ENCODE measurements at places on chromosomes 6 and 20.

DNA sequence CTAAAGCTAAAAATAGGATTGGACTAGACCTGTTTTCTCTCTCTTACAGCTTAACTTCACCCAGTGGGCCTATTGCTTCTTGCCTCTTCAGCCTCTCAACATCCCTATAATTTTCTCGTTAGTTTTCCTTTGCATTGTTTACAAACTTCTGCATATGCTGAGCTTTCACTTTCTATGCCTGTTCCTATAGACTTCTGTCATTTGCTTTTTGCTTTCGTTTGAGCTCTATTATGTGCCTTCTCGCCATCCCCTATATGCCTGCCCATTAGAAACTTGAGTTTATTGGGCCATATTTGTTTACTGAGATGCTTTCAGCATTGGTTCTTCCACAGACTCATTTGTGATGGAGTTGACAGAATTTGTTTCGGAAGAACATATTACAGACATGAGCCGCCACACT, 40.9 kb downstream of the NCOA7 start:
- no peak for DNase-seq

DNA sequence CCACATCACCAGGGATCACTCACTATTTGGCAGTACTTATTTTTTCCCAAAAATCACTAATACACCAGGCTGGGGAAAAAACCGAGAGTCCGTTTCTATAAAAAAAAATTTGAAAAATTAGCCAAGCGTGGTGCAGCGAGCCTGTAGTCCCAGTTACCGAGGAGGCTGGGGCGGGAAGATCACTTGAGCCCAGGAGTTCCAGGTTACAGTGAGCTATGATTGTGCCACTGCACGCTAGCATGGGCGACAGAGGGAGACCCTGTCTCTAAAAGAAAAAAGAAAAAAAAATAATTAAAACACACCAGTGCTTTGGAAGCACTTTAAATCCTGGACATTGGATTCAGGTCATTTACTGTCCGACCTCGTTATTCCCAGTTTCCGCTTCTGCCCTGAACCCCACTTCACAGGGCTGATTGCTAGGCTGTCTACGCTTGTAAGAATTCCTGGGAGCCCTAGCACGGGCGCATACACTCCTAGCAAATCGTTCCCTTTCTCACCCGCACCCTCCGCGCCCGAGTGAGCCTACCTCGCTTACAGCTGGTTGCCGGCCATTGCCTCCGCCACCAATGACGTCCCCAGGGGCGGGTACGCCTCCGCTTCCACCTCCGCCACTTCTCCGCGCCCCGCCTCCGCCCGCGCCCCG, at the start of gene TPMT:
TSS of gene TPMT (minus strand) at position 571 of the 643 bp plus-strand sequence. CDS start 5,950 bp downstream, outside the sequence.
- DNase-seq: no peak

DNA sequence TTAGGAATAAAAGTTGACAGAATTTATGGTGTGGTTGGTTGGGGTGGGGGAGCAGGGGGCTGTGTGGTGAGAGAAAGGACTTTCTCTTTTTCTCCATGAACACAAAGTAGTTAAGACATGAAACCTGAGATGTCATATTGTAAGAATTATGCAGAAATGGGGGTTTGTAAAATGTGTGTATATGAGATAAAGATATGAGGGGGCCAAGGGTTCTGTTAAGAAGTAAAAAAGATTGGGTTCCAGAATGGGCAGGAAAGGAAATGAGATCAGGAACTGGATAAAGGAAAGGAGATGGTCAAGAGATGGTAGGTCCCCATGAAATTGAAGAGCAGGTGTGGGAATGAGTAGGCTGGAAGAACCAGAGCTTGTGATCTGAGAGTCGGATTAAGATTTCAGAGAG, 9.7 kb downstream of the RNF146 start:
- no peak for DNase-seq

- no peak for DNase-seq
These were observed 100.9 kb downstream of the CD83 start for GRCh38 chr6:14218519-14218800.

DNA sequence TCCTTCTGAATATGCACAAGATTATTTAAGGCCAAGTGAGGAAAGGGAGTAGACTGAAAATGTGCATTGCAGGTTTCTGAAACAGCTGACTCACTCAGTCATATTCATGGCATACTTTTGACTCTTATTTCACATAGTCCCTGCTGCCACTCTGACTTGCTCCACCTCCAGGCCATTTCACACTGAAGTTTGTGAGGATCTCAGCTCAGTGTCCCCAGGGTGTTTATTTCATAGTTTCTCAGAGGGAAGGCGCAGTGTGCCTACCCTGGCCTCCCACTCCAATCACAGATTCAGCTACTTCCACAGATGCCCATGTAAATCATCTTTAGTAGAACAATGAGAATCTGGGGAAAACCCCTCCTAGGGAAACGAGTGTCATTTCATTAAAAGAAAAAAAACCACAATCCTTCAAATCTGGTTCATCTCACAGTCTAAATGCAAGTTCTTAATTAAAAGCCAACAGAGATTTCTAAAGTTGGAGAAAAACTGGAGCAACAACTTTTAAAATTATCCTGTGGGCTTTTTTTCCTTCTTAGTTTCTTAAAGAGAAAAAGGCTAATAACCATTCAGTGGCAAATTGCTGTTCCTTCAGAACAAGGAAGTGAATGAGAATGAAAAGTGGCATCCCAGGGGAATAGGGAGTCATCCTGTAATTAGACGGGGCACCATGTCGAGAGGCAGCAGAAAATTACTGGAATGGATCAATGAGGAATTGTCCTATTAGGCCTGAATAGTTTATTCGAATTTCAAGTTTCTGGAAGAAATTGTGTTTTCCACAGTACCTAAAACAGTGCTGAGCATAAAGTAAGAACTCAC, 133.6 kb downstream of the TFAP2B start:
- DNase-seq: no peak

- no peak for DNase-seq
These were observed 32.8 kb downstream of the PSMB9 start for GRCh38 chr6:32886681-32887383.

GRCh38 chr6:108719477-108719876, 128.7 kb upstream of the ARMC2 start:
- no peak for DNase-seq

DNA sequence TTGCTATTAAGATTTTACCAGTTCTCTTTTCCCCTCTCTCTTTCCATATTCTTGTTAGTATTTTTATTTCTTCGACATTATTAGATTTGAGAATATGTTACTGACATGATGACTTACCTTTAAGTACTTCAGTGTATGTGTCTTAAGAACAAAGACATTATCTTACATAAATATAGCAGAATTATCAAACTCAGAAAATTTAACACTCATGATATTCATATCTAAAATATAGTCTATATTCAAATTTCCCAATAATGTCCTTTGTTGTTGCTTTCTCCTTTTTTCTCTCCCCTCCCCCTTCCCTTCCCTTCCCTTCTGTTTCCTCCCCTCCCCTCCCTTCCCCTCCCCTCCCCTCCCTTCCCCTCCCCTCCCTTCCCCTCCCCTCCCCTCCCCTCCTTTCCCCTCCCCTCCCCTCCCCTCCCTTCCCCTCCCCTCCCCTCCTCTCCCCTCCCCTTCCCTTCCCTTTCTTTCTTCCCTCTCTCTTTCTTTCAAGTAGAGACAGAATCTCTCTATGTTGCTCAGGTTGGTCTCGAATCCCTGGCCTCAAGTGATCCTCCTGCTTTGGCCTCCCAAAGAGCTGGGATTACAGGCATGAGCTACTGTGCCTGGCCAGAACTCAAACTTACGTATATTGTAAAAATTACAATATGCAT, 56.5 kb downstream of the RSPH3 start:
- no peak for DNase-seq

DNA sequence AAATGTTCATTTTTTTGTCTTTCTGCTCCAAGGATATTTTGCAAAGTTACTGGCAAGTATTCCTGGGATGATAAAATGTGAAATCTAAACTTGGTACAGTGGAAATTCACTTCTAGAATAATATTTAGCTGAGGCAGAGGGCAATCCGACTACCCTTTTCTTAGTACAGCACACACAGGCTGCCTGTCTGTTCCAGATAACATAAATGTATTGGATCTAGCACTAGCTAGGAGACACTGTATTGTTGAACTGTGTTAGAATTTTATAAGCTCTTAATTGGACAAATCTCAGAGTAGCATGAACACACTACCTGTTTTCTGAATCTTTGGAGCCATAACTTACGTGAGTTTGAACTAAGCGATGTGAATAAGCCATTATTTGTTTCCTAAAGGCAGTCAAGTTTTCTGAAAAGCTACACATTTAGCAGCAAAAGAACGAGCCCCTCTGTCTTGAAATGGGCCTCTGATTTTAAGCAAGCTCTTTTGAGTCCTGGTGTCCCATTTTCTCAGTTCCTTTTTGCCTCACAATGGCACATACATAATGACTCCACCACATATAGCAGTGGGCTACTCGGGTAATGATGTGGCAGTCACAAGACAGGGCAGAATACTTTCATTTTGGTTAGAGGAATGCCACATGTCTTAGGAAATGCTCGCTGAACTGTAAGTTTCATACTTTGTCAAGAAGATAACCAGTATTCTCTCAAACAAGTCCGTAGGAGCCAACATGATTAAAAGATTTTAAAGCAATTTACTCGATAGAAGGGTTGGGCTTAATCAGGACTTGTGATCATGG, 116.5 kb upstream of the ESR1 start:
- no peak for DNase-seq
